Activated CD8-positive, alpha-beta T cell treated with anti-CD3 and anti-CD28 coated beads, Interleukin-2, amount 10 ng/mL, durations not matched to agents 7 days and 5 days (primary cell): ENCODE measurements at places on chromosomes 2 and 18. TPM values are rescaled to one million over a fixed set of nuclear protein-coding genes. Genes with fewer than 3 reads are reported as not detected.

TCF7L1 gene
- not detected for total RNA-seq

DNA sequence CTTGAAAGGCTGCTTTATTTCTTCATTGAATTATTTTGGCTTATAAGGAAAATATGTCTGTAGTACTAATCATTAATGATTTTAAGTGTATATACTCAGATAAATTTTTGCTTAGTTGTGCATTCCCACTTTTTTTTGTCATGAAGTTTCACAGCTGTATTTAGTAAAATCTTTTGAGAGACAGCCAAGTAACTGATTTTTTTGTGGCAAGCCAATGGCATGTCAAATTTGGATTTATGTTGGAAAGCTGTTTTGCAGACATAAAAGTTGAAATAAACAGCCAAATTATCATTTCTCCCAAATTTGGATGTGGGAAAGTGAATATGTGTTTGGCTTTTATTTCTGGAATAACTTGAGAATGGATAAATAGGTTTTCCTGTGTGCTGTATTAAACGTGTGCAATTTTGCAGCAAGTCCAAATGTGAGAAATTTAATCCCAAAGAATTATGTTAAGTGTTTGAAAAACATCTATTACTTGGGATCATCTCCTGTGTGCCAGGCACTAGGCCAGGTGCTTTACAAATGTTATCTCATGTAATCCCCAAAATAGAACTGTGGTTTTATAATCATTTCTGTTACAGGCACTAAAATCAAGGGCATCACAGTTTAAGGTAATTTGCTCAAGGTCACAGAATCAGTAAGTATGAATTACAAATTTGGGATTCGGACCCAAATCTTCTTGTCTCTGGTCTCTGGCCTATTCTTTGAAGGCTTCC is 160.4 kb downstream of the PTPRM start:
- DNase-seq = no peak

- DNase-seq = no peak
These were observed 332.9 kb downstream of the CDH2 start for GRCh38 chr18:27843783-27844777.

- DNase-seq = no peak
These were observed 4.1 kb downstream of the NEMP2 start for GRCh38 chr2:190530248-190530900.
